ENCODE measurements at places on chromosomes 11 and 22. TPM values are rescaled to one million over a fixed set of nuclear protein-coding genes. Genes with fewer than 3 reads are reported as not detected.

DNA sequence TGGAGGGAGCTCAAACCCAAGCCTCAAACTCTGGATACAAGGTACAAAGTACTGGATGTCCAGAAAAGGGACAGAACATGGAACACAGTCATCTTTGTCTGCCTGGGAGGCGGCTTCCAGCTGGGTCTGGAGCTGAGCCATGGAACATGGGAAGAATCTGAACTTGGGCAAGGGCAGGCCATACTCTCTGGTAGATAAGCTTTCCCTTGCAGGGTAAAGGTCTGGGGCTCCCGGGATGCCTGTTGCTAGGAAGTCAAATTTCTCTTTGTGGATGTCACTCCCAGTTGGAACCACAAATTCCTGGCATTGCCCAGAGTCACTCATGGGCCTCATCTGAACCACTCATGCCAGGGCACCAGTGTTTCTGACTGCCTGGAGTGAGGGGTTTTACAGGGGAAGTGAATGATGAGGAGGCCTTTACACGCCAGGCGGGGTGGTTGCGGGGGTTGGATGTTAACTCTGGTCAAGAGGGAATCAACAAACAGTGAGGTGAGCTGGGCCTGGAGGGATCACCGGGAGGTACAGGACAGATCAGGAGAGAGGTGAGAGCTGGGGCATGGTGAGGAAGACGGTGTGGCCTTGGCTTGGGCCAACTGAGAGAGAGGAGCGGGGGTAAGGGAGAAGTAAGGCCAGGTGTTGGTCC, 5.7 kb downstream of the FTH1 start:
- DNase-seq, result no peak

DNA sequence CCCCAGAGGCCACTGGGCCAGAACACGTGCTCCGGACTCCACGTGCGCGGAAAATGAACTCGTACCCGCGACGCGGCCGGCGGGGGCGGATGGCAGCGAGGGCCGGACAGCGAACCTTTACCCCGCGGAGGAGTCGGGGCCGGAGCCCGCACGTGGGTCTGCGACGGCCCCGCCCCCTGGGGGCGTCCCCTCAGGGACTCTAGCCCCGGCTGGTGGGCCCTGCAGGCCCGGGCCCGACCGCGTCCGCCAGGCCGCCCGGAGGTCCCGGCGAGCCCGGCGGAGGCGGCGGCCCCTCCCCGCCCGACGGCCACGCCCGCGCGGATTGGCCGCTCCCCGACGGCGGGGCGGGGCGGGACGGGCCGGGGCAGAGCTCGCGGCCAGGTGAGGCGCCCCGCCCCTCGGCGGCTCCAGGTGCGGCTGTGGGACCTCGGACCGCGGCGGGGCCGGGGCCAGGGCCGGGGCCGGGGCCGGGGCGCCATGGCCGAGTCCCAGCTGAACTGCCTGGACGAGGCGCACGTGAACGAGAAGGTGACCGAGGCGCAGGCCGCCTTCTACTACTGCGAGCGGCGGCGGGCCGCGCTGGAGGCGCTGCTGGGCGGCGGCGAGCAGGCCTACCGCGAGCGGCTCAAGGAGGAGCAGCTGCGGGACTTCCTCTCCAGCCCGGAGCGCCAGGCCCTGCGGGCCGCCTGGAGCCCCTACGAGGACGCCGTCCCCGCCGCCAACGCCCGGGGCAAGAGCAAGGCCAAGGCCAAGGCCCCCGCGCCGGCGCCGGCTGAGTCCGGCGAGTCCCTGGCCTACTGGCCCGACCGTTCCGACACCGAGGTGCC, at the start of gene FAM83F:
FAM83F (plus strand) TSS at position 389 of the 827 bp plus-strand sequence; CDS start at position 478, 89 bp downstream.
- no peak for DNase-seq

GRCh38 chr11:31240340-31240904, 129.1 kb downstream of the DCDC1 start:
- DNase-seq, result peak; percentile 57

DNA sequence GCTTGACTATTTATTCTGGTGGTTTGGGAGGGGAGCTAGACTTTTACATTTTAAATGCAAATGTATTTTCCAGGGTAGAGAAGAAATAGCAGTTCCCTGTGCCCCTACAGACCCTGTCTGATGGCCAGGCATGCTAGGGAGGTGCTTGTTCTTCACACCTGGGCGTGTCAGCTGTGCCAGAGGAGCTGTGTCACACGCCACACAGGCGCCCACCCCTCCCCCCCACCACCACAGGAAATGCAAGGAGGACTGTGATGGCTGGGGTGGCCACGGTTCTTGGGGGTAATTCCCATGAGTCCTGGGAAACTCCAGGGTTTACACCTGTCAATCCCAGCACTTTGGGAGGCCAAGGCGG, 82.2 kb downstream of the FLI1 start:
- DNase-seq, result no peak

The APOC3 gene
- polyA plus RNA-seq, result 9.2 TPM
